ENCODE measurements at places on chromosomes 12 and 14. TPM values are rescaled to one million over a fixed set of nuclear protein-coding genes. Genes with fewer than 3 reads are reported as not detected.

- no peak for DNase-seq
Measured at GRCh38 chr14:35387713-35388579, 16.6 kb downstream of the NFKBIA start.

DNA sequence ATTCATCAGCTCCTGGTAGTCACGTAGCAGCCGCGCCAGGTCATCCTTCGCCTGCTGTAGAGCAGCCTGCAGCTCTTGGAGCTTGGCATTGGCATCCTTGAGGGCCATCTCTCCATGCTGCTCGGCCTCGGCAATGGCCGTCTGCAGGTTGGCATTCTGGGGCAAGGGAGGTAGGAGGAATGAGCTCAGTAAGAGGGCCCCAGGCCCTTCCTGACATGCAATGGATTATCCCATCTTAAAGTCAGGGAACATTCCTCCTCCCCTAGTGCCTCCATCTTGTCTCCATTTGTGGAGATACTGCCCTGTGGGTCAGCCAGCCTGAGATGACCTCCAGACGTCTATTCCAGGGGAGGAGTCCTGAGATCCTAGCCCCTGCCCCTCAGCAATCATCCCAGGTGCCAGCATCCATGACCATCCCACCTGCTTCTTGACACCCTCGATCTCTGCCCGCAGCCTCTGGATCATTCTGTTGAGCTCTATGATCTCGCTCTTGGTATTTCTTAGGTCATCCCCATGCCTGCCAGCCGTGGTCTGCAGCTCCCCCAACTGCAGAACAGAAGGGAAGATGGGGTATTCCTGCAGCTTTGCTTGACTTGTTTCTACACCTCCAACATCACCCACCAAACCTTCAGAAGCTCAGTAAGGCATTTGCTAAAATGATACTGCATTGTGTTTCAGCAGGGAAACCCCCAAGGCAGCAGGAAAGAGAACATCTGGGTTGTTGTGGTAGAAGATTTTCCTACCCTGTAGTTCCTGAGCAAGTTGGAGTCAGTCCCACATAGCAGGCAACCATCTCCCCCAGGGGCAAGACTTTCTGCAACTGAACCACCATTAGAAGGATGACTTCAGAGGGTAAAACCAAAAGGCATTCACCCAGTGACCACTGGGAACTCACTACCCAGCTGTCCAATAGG is 4.4 kb downstream of the KRT3 start:
- no peak for DNase-seq

- DNase-seq: no peak
Measured at GRCh38 chr12:79935624-79936345, 888 bp upstream of the PPP1R12A start.

DNA sequence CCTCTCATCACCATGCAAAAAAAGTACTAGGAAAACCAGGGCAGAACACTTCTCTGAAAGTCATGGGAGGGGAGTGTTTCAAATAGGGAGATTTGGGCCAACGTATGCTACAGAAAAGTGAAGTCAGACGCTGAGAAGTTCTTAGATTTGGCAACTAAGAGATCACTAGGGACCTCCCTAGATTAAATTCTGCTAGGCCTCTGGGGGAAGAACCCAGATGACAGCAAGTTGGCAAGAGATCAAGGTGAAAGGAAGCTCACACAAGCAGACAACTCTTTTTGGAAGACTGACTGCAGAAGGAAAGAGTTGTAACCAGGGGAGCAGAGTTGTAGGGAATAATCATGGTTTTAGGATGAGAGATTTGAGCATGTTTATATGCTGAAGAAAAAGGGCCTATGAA is 20.7 kb downstream of the IQSEC3 start:
- DNase-seq: no peak

DNA sequence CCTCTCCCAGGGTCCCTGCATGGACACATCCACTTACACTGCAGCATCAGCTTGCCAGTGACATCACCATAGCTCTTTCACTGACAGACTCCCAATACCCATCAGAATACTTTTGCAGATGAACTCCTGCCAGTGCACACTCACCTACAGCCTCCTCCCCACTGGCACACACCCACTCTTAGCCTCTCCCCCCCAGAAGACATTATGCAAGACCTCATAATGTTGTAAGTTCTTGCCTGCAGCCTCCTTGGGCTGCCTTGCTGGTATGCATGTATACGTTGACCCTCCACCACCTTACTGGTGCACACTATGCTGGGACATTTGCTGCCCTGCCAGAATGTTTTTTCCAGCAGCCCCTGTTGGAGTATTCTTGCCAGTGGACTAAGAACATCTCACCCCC is 324.2 kb downstream of the AEBP2 start:
- no peak for DNase-seq

GRCh38 chr12:22712083-22712482 is 87.1 kb downstream of the ETNK1 start:
- DNase-seq: no peak

DNA sequence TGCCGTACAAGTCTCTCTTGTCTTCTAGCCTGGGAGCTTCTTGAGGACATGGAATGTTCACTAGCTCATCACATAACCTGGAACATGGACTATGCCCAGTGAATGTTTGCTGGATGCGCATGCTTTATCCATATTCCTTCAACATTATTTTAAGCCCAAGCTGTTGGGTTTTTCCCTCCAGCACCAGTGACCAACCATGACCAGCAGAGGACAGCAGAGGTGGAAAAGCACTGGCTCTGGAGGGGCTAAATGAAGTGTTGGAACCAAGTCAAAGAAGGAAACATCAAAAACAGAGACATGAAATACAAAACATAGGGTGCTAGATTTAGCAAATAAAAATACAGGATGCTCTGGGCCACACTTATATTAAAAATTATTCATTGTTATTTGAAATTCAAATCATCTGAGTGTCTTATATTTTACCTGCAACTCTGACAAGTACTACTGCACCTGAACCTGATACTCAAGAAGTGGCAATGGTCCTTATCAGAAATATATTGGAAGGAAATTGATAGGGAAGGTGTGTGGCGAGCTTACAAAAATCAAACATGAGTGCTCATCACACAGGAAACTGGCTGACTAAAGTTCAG is 23.1 kb upstream of the HELB start:
- no peak for DNase-seq

GRCh38 chr12:12700254-12700653 is 4.3 kb upstream of the GPR19 start:
- no peak for DNase-seq

DNA sequence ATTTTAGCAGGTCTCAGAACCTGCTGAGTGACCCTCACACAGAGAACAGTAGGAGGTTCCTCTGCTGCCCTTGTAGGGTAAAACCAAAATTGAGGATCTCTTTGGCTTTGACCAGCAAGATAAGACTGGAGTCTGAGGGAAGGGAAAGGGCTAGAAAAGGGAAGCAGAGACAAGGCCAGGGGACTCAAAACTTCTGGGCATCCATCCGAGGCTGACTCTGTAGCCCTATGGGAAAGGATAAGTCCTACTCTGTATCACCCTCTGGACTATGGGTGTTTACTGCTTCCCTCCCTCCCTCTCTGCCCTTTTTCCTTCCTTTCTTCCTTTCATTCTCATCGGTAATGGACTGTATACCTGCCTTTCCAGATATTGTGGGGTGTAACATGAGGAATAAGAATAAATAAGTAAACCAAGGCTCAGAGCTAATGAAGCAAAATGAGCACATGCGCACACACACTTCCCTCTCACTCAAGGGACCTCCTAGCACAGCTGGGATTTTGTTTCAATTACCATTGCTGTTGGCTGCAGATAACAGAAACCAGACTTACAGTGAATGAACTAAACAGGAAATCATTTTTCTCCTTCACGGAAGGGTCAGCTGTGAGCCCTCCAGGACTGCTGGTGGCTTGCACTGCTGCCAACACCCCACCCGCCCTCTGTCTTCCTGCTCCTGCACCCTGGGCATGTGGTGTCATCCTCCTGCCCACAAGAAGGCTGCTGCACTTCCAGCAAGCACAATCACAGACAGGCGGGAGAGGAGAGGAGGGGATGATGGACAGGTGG is 404.4 kb upstream of the CCDC196 start:
- no peak for DNase-seq

DNA sequence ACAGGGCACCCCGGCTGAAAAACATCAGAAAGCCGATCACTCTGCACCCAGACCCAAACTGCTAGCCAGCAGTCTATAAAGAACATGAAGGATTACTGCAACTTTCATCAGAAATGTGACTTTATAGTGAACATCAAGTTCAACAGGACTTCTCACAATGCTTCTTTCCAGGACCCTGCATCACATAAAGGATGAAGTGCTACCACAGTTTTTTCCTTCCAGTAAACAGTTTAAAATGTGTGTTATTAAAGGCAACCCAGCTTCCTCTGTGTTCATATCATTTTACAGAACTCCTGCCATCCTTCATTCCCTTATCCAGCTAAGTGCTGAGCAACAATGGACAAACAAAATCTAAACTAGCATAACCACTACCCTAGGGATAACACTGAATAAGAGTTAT is 280.3 kb upstream of the DIO2 start:
- no peak for DNase-seq

DNA sequence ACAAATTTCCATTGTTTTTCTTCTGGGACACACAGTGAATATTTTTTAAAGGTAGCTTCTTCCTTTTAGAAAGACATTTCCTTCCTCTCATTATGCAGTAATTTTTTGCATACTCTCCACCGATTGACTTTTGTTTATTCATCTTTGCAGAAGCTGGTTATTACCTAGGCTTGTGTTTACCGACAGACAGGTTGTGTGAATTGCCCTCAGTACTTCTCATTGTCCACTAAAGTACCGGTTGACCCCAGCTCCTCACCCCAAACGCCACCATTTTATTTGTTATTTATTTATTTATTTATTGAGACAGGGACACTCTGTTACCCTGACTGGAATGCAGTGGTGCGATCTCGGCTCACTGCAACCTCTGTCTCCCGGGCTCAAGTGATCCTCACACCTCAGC is 63.4 kb upstream of the MYL2 start:
- no peak for DNase-seq

DNA sequence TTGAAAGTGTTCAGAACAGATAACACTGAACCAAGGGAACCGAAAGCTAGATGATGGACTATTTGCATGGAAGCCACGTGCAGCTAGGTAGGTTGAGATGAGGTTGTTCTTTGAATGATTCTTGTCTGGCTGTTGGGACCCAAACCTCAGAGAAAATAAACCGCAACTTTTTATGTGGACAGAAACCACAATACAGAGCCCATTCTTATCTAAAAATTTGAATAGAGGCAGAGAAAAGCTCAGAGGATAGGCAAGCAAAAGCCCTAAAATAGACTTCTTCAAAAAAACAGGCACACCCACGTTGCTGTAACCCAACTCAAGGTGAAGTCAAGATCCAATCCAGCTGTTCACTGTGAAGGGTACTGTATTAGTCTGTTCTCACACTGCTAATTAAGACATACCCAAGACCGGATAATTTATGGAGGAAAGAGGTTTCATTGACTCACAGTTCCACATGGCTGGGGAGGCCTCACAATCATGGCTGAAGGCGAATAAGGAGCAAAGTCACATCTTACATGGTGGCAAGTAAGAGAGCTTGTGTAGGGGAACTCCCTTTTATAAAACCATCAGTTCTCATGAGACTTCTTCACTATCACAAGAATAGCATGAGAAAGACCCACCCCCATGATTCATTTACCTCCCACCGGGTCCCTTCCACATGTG is 353.8 kb downstream of the AACS start:
- no peak for DNase-seq

- DNase-seq: no peak
Measured at GRCh38 chr12:97323154-97323553, 139.4 kb upstream of the RMST start.

DNA sequence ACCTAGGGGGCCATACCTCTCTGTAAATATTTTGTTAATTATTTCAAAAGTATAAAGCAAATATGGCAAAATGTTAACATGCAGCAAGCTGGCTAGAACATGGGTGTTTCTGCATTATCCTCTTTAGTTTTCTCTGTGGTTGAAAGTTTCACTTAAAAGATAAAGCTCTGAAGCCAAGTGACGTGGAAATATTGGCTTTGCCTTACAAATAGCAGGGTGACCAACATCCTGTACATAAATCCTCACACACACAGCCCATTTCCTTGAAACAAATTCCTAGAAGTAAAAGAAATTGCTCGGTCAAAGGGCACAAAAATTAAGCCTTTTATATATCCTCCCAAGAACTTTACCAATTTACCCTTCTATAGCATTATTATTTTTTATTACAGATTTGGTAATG is 10.6 kb upstream of the VWF start:
- no peak for DNase-seq

DNA sequence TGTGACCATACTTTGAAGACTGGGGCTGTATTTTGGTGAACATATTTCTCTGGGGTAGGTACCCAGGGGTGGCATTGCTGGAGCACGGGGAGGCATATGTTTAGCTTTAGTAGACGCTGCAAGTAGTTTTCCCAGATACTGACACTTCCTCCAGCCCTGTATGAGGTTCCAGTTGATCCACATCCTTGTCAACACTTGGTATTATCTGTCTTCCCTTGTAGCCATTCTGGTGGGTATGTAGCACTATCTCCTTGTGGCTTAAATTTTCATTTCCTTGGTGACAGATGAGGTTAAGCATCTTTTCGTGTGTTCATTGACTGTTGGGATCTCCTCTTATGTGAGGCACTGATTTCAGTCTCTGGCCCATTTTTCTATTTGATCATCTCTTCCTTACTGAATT is 179.1 kb downstream of the PHETA1 start:
- no peak for DNase-seq

GRCh38 chr12:3565985-3566384 is 75.0 kb downstream of the PRMT8 start:
- DNase-seq: no peak

DNA sequence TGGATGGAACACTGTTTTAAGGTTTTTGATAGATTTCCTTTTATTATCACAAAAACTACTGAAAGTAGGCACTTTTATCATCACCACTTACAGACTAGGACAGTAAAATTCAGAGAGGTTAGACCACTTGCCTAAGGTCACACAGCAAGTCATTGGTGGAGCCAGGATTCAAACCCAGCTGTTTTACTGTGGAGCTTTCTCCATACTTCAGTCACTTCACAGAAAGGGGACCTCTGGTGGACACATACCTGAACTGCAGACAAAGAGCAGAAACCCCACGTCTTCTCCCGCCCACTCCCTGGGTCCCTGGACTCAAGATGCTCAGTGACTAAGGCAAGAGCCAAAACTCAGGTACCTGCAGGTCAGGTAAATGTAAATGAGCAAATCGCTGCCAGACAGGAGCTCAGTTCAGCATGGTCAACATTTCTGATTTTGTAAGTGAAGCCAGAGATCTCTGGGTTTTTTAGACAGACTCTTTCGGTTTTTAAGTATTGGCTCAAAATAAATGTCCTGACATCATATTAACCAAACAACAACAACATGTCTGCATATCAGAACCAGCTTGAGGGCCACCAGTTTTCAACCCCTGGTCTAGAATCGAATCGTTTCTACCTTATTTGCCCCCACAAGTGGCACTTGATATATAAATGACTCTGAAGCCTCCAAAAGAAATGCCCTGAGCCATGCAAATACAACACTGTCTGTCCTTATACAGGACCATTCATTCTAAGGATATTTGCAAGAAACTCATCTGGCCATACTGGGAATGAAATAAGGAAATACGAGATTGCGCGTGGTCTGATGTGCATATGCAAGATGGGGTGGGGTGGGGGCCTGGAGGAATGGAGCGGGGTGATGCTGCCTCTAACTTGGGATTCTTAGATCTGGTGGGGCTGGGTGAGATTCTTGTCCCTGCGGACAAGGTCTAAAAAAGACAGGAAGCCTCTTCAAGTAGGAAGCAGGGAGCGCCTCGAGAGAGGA is 110.9 kb downstream of the KSR2 start:
- no peak for DNase-seq

GRCh38 chr12:88206601-88207000 is 64.5 kb downstream of the TMTC3 start:
- DNase-seq: no peak

- DNase-seq: no peak
Measured at GRCh38 chr12:95796225-95796981, 5.8 kb upstream of the NTN4 start.

Gene BEGAIN
- 1.7 TPM for total RNA-seq

Gene C14orf93
- total RNA-seq: 4.7 TPM

Gene KRT78
- not detected for total RNA-seq

Gene SRRM4
- total RNA-seq: 0.21 TPM

All from left cardiac atrium (tissue), 4 donors.